Diencephalon (tissue), 1 donor: ENCODE measurements at places on chromosomes 2 and 18. TPM values are rescaled to one million over a fixed set of nuclear protein-coding genes. Genes with fewer than 3 reads are reported as not detected.

Gene LONRF2
- 90.7 TPM for total RNA-seq

Gene LYPD1
- total RNA-seq: 77.0 TPM

Gene POMC
- 5.3 TPM for total RNA-seq

Gene ALK
- total RNA-seq: 21.0 TPM

Gene ABCA12
- 0.23 TPM for total RNA-seq

Gene SPATS2L
- 80.5 TPM for total RNA-seq

Gene C1GALT1C1L
- 0.92 TPM for total RNA-seq

Gene FZD7
- 7.4 TPM for total RNA-seq

Gene IL18R1
- 0.46 TPM for total RNA-seq

Gene AOX1
- 2.1 TPM for total RNA-seq

Gene GKN2
- not detected for total RNA-seq

Gene SERPINB13
- total RNA-seq: under 0.01 TPM

Gene TMEM18
- total RNA-seq: 30.9 TPM

Gene APLF
- 17.8 TPM for total RNA-seq

Gene WDPCP
- 42.4 TPM for total RNA-seq

Gene POTEC
- 0.46 TPM for total RNA-seq

Gene LAMA3
- 3.7 TPM for total RNA-seq

Gene IGFBP2
- total RNA-seq: 98.7 TPM

Gene PUM2
- 116 TPM for total RNA-seq

Gene UBXN4
- total RNA-seq: 81.4 TPM

Gene XDH
- 0.23 TPM for total RNA-seq

Gene RTKN
- total RNA-seq: 11.1 TPM

Gene NRP2
- 67.8 TPM for total RNA-seq

Gene FHOD3
- total RNA-seq: 50.5 TPM

Gene MALT1
- total RNA-seq: 24.2 TPM

Gene KCNG2
- total RNA-seq: 0.69 TPM

Gene DOCK10
- 36.7 TPM for total RNA-seq

Gene TFPI
- 85.3 TPM for total RNA-seq

Gene CCDC74B
- 9.2 TPM for total RNA-seq

Gene SH3BP4
- total RNA-seq: 20.5 TPM

Gene NT5C1B
- not detected for total RNA-seq

Gene SLC11A1
- 3.5 TPM for total RNA-seq
